Activated CD4-positive, alpha-beta memory T cell treated with anti-CD3 and anti-CD28 coated beads, Interleukin-2, amount 10 ng/mL, durations not matched to agents 7 days and 5 days (primary cell): ENCODE measurements at places on chromosomes 11 and 22. TPM values are rescaled to one million over a fixed set of nuclear protein-coding genes. Genes with fewer than 3 reads are reported as not detected.

DNA sequence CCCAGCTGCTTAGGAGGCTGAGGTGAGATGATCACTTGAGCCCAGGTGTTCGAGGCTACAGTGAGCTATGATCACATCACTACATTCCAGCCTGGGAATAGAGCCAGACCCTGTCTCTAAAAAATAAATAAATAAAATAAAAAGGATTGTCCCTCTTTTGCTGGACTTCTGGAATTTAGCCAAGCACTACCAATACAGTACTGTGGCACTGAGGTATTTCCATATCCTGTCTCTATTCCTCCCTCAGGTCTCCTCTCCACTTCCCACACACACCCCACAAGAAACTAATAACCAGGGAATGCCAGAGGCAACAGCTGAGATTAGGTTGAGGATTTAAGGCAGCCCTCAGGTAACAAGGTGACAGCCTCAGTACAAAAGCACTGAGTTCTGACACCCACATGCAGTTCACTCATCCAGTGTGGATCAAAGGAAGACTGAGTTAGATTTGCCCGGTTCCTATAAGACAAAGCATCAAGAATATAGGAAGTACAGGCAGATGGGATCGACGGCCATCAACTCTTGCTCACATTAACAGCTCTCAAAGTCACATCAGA is 4.5 kb upstream of the PPP2R1B start:
- peaks cover 10% of the 10 kb centered on the region for H3K4me1 ChIP-seq
- no peaks in the 10 kb centered on the region for H3K36me3 ChIP-seq

The MYRF gene
- total RNA-seq = 4.9 TPM

- DNase-seq = no peak
- no peaks in the 10 kb centered on the region for H3K4me1 ChIP-seq
- no peak overlapping the region for H3K27ac ChIP-seq
Measured at GRCh38 chr22:33299245-33299956, 241.2 kb upstream of the SYN3 start.

The SYCE3 gene
- total RNA-seq = 0.71 TPM

- DNase-seq = no peak
- H3K36me3 ChIP-seq = no peaks in the 10 kb centered on the region
Measured at GRCh38 chr22:42461511-42461910, 29.3 kb upstream of the NFAM1 start.

The JHY gene
- 2.1 TPM for total RNA-seq

The HTR3A gene
- not detected for total RNA-seq

DNA sequence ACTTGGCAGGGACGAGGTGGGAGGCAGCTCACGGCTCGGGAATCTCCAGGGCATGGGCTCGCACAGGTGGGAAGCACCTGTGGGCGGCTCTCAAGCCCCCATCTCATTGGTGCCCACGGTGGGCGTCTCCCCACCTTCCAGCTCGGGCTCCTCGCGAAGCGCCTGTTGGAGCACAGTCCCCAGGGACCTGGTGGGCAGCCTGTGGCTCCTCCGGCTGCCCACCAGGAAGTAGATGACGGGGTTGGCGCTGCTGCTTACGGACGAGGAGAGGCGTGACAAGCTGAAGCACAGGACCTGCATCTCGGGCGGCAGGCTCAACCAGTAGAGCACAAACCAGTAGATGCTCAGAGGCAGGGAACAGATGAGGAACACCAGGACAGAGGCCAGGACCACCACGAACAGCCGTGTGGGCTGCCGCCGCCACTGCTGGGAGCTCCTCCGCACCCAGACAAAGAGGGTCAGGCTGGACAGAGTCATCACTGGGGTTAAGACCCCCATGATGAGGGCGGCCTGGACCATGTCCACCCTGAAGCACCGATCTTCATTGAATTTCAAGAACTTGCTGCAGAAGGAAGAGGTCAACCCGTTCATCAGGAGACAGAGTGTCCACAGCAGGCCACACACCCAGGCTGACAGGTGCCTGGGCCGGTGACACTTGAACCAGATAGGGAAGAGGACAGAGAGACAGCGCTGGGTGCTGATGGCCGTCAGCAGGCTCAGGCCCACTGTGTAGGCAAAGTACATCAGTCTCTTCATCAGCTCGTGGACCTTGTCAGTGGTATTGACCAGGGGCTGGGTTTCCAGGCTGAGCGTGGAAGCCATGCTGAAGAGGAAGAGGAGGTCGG is 633 bp downstream of the MRGPRD start:
- H3K36me3 ChIP-seq = no peaks in the 10 kb centered on the region
- no peak overlapping the region for H3K27ac ChIP-seq
- no peaks in the 10 kb centered on the region for H3K4me1 ChIP-seq
- no peak for DNase-seq
- H3K27me3 ChIP-seq = peaks cover 8% of the 10 kb centered on the region

GRCh38 chr11:44643217-44643616 is 77.8 kb downstream of the CD82 start:
- H3K36me3 ChIP-seq = peaks cover 12% of the 10 kb centered on the region
- no peak overlapping the region for H3K27ac ChIP-seq
- no peak for DNase-seq

GRCh38 chr11:117625237-117625636 is 171.8 kb downstream of the DSCAML1 start:
- no peak for DNase-seq
- H3K36me3 ChIP-seq = no peaks in the 10 kb centered on the region
- H3K27ac ChIP-seq = no peak overlapping the region

The RIMBP3B gene
- total RNA-seq = 0.81 TPM

The OR8A1 gene
- total RNA-seq = not detected

DNA sequence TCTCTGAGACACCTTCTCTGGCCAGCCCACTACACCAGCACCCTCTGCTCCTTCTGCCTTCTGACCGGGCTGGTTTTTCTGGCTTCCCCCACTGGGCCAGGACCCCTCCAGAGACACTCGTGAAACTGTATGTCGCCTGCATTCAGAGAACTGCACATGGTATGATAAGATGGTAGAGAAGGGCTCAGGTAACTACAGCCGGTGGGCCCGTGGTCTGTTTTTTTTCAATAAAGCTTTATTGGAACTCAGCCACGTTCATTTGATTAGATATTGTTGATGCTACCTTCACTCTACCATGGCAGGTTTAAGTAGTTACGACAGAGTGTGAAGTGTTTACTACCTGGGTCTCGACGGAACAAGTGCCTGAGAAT is 514.0 kb downstream of the TBC1D22A start:
- H3K4me3 ChIP-seq = no peak overlapping the region
- H3K27me3 ChIP-seq = no peaks in the 10 kb centered on the region
- H3K27ac ChIP-seq = no peak overlapping the region
- H3K4me1 ChIP-seq = no peaks in the 10 kb centered on the region

The SLC22A9 gene
- not detected for total RNA-seq

DNA sequence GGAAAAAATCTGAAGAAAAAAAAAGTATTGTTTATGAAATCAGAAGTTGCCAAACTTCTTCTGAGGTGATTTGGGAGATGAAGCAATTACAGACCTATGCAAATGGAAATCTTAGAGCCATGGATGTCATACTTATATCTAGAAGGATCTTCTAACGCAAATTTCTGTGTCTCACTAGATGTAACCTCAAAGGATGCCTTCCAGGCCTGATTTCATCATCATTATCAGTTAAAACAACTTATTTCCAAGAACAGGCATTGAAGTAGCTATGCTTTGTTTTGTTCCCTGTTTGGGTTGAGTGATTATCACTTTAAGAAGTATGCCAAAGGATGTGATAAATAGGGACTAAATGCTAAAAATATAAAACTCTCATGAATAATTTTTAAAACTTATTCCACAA is 43.9 kb upstream of the ANGPTL5 start:
- no peak overlapping the region for H3K4me3 ChIP-seq
- H3K27me3 ChIP-seq = no peaks in the 10 kb centered on the region
- no peak for DNase-seq
- H3K27ac ChIP-seq = no peak overlapping the region
- H3K36me3 ChIP-seq = no peaks in the 10 kb centered on the region

DNA sequence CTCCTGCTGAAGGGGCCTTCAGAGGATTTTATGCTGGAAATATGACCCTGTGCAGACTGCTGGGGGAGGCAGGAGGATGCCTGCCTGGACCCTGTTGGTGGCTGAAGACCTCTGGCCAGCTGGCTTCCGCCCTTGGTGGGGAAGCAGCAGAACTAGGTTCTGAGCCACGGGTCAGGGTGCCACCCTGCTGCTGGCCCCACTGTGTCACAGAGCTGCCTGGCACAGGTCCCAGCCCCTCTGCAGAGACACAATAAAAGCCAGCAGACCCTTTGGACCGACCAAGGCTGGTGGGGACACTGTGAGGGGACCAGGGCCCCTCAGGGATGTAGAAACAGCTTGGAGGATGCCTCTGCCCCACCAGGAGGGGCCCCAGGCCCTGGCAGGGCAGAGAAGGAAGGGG is 6.9 kb upstream of the SREBF2 start:
- no peak overlapping the region for H3K4me3 ChIP-seq
- H3K27me3 ChIP-seq = no peaks in the 10 kb centered on the region
- H3K27ac ChIP-seq = no peak overlapping the region
- DNase-seq = no peak

- H3K27ac ChIP-seq = no peak overlapping the region
- peaks cover 21% of the 10 kb centered on the region for H3K27me3 ChIP-seq
- DNase-seq = no peak
- no peaks in the 10 kb centered on the region for H3K4me1 ChIP-seq
Measured at GRCh38 chr11:119823077-119823476, 94.1 kb upstream of the NECTIN1 start.

DNA sequence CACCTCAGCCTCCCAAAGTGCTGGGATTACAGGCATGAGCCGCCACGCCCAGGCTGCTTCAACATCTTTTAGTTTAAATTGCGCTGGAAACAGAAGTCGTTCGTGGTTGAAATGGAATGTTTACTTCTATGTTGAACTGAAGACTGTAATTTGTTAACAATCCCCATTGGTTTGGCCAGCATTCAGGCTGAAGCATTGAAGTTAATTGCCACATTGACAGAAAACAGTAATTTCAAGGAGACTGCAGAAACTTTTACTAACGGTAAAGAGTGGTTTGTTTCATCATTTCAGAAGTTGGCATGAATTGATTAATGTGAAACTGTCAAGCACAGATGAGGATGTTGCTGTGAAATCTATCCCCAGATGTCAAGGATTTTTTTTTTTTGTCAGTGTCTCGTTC is 14.2 kb downstream of the AP5B1 start:
- peaks cover 7% of the 10 kb centered on the region for H3K4me1 ChIP-seq
- no peak overlapping the region for H3K4me3 ChIP-seq
- H3K27ac ChIP-seq = no peak overlapping the region

DNA sequence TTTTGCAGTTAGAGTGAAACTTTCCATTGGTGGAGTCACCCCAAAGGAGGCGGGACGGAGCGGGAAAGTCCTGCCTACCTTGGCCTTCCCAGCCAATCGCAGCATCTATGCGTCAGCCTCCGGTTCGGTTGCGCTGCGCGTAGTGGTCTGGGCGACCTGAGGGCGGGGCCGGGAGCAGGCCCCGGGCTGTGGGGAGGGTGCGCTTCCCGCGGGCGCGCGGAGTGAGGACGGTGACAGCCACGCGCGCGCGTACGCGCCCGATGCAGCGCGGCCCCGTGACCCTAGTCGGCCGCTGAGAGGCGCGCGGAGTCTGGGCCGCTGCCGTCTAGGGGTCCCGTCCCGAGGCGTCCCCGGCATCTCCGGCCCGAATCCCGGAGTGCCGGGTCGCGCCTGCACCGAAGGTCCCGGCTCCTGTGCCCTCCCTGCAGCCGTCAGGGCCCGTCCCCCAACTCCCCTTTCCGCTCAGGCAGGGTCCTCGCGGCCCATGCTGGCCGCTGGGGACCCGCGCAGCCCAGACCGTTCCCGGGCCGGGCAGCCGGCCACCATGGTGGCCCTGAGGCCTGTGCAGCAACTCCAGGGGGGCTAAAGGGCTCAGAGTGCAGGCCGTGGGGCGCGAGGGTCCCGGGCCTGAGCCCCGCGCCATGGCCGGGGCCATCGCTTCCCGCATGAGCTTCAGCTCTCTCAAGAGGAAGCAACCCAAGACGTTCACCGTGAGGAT is at the start of gene NF2:
NF2 (plus strand) TSS at position 276 of the 718 bp plus-strand sequence; CDS start at position 642, 366 bp downstream.
- H3K36me3 ChIP-seq = peaks cover 17% of the 10 kb centered on the region
- DNase-seq = peak; percentile 99
- peak within 1 kb of the TSS; percentile 94 for H3K27ac ChIP-seq

GRCh38 chr11:63841554-63841953 is 2.6 kb downstream of the MARK2 start:
- peak overlapping the region; percentile 87 for H3K4me3 ChIP-seq
- peaks cover 68% of the 10 kb centered on the region for H3K4me1 ChIP-seq
- H3K27me3 ChIP-seq = no peaks in the 10 kb centered on the region

- peak overlapping the region; percentile 66 for H3K27ac ChIP-seq
- DNase-seq = no peak
- H3K27me3 ChIP-seq = peaks cover 14% of the 10 kb centered on the region
- H3K4me1 ChIP-seq = peaks cover 47% of the 10 kb centered on the region
- H3K4me3 ChIP-seq = no peak overlapping the region
Measured at GRCh38 chr11:72570893-72571661, 103.1 kb downstream of the PDE2A start.

GRCh38 chr22:17242641-17243040 is 23.4 kb upstream of the ADA2 start:
- peaks cover 4% of the 10 kb centered on the region for H3K36me3 ChIP-seq
- no peak for DNase-seq
- H3K27ac ChIP-seq = peak overlapping the region; percentile 84
- H3K4me1 ChIP-seq = peaks cover 22% of the 10 kb centered on the region

GRCh38 chr11:201966-202365 is 5.2 kb downstream of the BET1L start:
- no peaks in the 10 kb centered on the region for H3K27me3 ChIP-seq
- peak overlapping the region; percentile 15 for H3K4me3 ChIP-seq
- DNase-seq = peak; percentile 7

DNA sequence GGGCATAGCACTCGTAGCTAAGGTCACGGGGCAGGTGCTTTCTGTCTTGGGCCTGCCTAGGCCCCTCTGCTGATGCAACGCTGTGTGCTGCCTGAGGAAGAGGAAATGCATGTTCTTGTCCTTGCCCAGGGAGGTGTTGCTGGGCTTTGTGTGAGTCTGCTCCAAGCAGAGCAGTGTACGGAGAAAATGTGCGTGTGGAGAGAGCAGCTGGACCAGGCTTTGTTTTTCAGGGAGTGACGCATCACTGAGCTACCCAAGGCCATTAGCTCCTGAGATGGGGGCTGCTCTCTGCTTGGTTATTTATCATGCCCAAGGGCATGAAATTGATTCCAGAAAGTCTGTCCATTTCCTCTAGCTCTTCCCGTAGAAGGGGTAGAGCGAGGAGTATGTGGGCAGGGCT is 82.9 kb upstream of the THY1 start:
- H3K27ac ChIP-seq = no peak overlapping the region
- peaks cover 13% of the 10 kb centered on the region for H3K4me1 ChIP-seq
- H3K36me3 ChIP-seq = no peaks in the 10 kb centered on the region
- H3K27me3 ChIP-seq = no peaks in the 10 kb centered on the region
- DNase-seq = no peak

- H3K27me3 ChIP-seq = no peaks in the 10 kb centered on the region
- DNase-seq = no peak
- H3K27ac ChIP-seq = no peak overlapping the region
- no peaks in the 10 kb centered on the region for H3K36me3 ChIP-seq
- H3K4me1 ChIP-seq = no peaks in the 10 kb centered on the region
Measured at GRCh38 chr11:99513368-99513767, 492.6 kb downstream of the CNTN5 start.

DNA sequence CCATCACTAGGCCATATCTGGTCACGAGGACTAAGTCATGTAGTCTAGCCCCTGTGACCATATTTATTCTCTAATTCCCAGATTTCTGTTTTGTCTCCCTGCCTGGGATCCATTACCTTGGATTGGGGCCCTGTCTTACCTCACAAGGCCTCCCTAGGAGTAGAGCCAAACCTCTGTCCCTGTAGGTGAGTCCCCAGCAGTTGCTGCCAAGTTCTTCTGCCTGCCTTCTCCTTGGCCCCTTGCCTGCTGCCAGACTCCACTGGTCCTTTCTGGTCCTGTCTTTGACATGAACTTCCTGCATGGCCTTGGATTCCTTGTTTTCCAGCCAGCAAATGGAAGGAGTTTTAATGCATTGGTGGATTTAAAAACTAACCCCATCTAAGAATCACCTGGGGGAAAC is 35.6 kb upstream of the CADM1 start:
- no peaks in the 10 kb centered on the region for H3K27me3 ChIP-seq
- no peaks in the 10 kb centered on the region for H3K36me3 ChIP-seq
- H3K4me1 ChIP-seq = no peaks in the 10 kb centered on the region
- H3K27ac ChIP-seq = no peak overlapping the region
